ENCODE measurements at places on chromosomes 1 and 21. TPM values are rescaled to one million over a fixed set of nuclear protein-coding genes. Genes with fewer than 3 reads are reported as not detected.
A peak's percentile ranks its signal among the peaks of the same experiment; 100 is the strongest.

The B3GALT2 gene
- total RNA-seq, result 0.94 TPM

The TRIM17 gene
- total RNA-seq, result 4.0 TPM

The REN gene
- total RNA-seq, result not detected

The LINGO4 gene
- total RNA-seq, result 0.32 TPM

The EMC1 gene
- 36.6 TPM for total RNA-seq

The FMO5 gene
- total RNA-seq, result 0.31 TPM

The AMY1A gene
- total RNA-seq, result not detected

The SELENOF gene
- 137 TPM for total RNA-seq

The TFAP2E gene
- 1.0 TPM for total RNA-seq

The LMNA gene
- total RNA-seq, result 8.5 TPM

DNA sequence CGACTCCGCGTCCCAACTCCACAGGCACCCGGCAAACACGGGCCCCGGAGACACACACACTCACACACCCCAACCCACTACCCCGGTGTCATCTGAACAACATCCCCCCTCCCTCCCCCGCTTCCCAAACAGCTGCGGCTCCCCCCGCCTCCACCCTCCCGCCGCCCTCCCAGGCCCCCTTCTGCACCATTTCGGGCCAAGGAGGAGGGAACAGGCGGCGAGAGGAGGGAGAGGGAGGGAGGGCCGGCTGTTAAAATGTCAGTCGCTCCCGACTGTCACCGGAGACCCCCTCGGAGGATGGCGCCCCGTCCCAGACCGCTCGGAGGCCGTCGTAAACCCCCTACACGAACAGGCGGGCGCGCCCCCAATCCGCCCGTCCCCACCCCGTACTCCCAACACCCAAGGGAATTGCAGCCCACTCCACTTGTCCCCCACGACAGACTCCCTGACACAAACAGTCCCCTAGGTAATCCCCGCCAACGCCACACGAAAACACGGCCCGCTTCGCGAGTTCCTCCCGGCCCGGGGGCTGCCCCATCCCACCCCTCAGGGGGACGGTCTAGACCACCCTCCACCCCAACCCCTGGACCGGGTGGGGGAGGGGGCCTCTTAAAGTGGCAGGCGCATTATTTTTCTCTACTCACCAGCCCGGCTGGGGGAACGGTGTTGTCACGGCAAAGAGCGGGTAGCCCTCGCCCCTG lies 583 bp downstream of the MEF2D start:
- no peaks in the 10 kb centered on the region for H3K27me3 ChIP-seq
- DNase-seq, result peak; percentile 54
- peaks cover 27% of the 10 kb centered on the region for H3K36me3 ChIP-seq
- H3K4me3 ChIP-seq, result peak overlapping the region; percentile 87

DNA sequence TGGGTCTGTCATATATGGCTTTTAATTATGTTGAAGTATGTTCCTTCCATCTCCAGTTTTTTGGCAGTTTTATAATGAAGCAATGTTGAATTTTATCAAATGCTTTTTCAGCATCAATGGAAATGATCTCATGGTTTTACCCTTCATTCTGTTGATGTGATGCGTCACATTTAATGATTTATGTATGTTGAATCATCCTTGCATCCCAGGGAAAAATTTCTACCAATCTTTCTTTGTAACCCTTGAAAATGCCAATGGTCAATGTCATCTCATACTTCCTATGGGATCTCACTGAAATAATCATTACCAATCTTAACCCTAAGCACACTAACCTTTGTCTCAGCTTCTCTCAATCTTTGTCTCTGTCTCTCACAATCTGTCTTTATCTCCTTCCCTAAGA lies 1004.0 kb downstream of the KCNT2 start:
- H3K4me3 ChIP-seq, result no peak overlapping the region
- no peaks in the 10 kb centered on the region for H3K27me3 ChIP-seq
- DNase-seq, result no peak
- no peak overlapping the region for H3K27ac ChIP-seq
- no peaks in the 10 kb centered on the region for H3K4me1 ChIP-seq

GRCh38 chr1:75305061-75305460 lies 170.9 kb downstream of the LHX8 start:
- H3K4me1 ChIP-seq, result peaks cover 2% of the 10 kb centered on the region
- DNase-seq, result no peak
- H3K4me3 ChIP-seq, result no peak overlapping the region
- H3K27ac ChIP-seq, result no peak overlapping the region

- H3K27ac ChIP-seq, result no peak overlapping the region
- H3K4me3 ChIP-seq, result no peak overlapping the region
Observed at GRCh38 chr1:109478806-109479205, 4.9 kb upstream of the ATXN7L2 start.

GRCh38 chr21:45288441-45288841 lies 746 bp upstream of the POFUT2 start:
- H3K27ac ChIP-seq, result no peak overlapping the region
- no peak for DNase-seq
- peaks cover 6% of the 10 kb centered on the region for H3K27me3 ChIP-seq
- H3K36me3 ChIP-seq, result peaks cover 6% of the 10 kb centered on the region

GRCh38 chr1:246609632-246610031 lies 43.4 kb downstream of the CNST start:
- no peak overlapping the region for H3K27ac ChIP-seq
- peaks cover 15% of the 10 kb centered on the region for H3K4me1 ChIP-seq
- no peak overlapping the region for H3K4me3 ChIP-seq
- peaks cover 13% of the 10 kb centered on the region for H3K36me3 ChIP-seq

- H3K27ac ChIP-seq, result no peak overlapping the region
- no peak overlapping the region for H3K4me3 ChIP-seq
- peaks cover 5% of the 10 kb centered on the region for H3K36me3 ChIP-seq
- H3K4me1 ChIP-seq, result no peaks in the 10 kb centered on the region
- no peaks in the 10 kb centered on the region for H3K27me3 ChIP-seq
Observed at GRCh38 chr1:241600496-241600901, 39.7 kb downstream of the CHML start.

DNA sequence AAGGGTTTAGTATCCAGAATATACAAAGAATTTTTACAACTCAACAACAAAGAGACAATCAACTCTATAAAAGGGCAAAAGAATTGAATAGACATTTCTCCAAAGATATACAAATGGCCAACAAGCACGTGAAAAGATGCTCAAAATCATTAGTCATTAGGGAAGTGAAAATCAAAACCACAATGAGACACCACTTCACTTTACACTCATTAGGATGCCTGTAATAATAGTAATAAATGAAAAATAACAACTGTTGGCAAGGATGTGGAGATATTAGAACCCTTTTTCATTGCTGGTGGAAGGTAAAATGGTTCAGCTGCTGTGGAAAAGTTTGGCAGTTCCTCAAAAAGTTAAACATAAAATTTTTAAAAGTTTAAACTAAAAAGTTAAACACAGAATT lies 7.0 kb upstream of the ABCD3 start:
- H3K4me3 ChIP-seq, result no peak overlapping the region
- peaks cover 20% of the 10 kb centered on the region for H3K27me3 ChIP-seq
- H3K4me1 ChIP-seq, result no peaks in the 10 kb centered on the region

- no peaks in the 10 kb centered on the region for H3K27me3 ChIP-seq
- peaks cover 90% of the 10 kb centered on the region for H3K4me1 ChIP-seq
- DNase-seq, result peak; percentile 91
- peak overlapping the region; percentile 97 for H3K27ac ChIP-seq
Observed at GRCh38 chr1:12161662-12162458, 4.9 kb upstream of the TNFRSF1B start.

DNA sequence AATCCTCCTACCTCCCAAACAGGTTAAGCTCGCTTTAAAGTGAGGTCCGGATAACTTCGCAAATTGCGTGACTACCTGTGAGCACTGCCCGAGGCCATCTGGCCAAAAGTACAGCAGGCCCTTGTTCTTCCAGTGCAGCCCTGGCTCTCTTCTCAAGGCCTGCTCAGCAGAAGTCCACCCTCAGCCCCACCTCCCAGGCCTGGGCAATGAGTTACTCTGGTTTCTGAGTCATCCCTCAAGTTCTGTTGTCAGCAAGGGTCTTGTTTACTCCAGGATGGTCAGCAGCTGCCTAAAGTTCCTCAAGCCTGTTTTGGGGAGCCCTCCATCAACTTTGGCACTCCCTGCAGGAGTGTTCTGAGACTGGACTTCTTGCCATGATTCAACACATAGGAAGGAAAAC lies 101.7 kb downstream of the BCAR3 start:
- no peak overlapping the region for H3K27ac ChIP-seq
- H3K4me3 ChIP-seq, result no peak overlapping the region
- H3K4me1 ChIP-seq, result no peaks in the 10 kb centered on the region
- no peak for DNase-seq
- H3K36me3 ChIP-seq, result no peaks in the 10 kb centered on the region
- no peaks in the 10 kb centered on the region for H3K27me3 ChIP-seq

- no peak for DNase-seq
- no peaks in the 10 kb centered on the region for H3K27me3 ChIP-seq
- H3K27ac ChIP-seq, result no peak overlapping the region
Observed at GRCh38 chr1:211420845-211421454, 71.0 kb downstream of the RD3 start.

DNA sequence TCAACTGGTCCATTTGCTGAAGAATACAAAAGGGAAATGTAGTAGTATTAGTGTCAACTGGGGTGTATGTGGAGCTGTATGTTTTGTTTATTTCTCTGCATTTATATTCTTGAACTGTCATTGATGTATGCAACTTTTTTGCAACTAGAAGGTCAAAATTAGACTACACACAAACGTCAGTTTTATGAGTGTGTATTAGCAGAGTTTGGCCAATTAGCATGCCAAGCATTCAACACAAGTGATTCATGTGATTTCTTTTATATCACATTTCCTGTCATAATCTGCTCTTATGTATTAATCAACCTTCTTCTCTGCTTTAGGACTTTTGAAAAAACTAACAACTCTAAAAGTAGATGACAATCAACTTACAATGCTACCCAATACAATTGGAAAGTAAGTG lies 211.1 kb downstream of the LRRC40 start:
- no peak overlapping the region for H3K27ac ChIP-seq
- no peaks in the 10 kb centered on the region for H3K27me3 ChIP-seq
- H3K4me3 ChIP-seq, result no peak overlapping the region
- H3K4me1 ChIP-seq, result no peaks in the 10 kb centered on the region

GRCh38 chr21:27804515-27804914 lies 837.6 kb upstream of the ADAMTS5 start:
- no peak overlapping the region for H3K4me3 ChIP-seq
- H3K4me1 ChIP-seq, result no peaks in the 10 kb centered on the region
- H3K36me3 ChIP-seq, result no peaks in the 10 kb centered on the region
- no peaks in the 10 kb centered on the region for H3K27me3 ChIP-seq
- no peak overlapping the region for H3K27ac ChIP-seq
- no peak for DNase-seq

DNA sequence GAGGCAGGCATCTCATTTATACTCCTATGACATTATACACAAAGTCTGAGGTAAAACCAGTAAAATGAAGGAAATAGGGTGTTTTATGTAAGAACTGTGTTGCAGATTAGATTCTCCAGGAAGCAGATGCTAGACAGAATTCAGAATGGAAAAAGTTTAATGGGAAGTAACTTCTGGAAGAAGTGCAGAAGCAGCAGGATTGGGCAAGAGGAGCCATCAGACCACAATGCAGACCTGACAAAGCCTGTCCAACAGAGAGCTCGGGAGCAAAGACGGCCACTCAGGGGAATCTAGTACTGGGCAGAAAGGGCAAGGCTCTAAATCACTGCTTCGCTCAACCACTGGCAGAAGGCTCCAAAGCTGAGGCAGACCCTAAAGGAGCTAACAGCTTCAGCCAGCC lies 33.7 kb downstream of the FBXO42 start:
- H3K27ac ChIP-seq, result no peak overlapping the region
- peaks cover 10% of the 10 kb centered on the region for H3K36me3 ChIP-seq
- no peak for DNase-seq
- H3K27me3 ChIP-seq, result no peaks in the 10 kb centered on the region
- H3K4me1 ChIP-seq, result no peaks in the 10 kb centered on the region
- H3K4me3 ChIP-seq, result no peak overlapping the region

DNA sequence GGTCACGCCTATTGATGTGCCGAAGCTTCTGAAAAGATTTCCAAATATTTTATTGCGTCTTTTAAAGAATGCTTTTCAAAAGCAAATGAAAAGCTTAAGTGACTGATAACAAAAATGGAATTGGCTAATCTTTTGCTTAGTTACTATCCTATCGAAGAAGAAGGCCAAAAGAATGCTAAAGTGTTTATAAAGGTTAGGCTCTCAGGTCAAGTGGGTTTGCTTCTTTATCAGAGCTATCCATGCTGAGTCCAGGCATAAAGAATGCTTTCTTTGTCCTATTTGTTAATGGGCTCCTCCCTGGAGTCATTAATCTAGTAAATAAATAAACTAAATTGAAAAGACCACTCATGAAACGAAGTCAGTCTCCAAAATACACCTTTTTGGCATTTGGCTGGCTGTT lies 133.4 kb upstream of the LYPLAL1 start:
- no peaks in the 10 kb centered on the region for H3K36me3 ChIP-seq
- H3K4me1 ChIP-seq, result no peaks in the 10 kb centered on the region
- no peaks in the 10 kb centered on the region for H3K27me3 ChIP-seq
- H3K4me3 ChIP-seq, result no peak overlapping the region

GRCh38 chr1:185325413-185325812 lies 8.4 kb upstream of the IVNS1ABP start:
- peaks cover 44% of the 10 kb centered on the region for H3K36me3 ChIP-seq
- peaks cover 21% of the 10 kb centered on the region for H3K4me1 ChIP-seq
- no peaks in the 10 kb centered on the region for H3K27me3 ChIP-seq
- no peak overlapping the region for H3K27ac ChIP-seq
- DNase-seq, result no peak
- H3K4me3 ChIP-seq, result no peak overlapping the region

GRCh38 chr1:45685308-45686014 lies 872 bp downstream of the GPBP1L1 start:
- peak overlapping the region; percentile 99 for H3K4me3 ChIP-seq
- peak overlapping the region; percentile 99 for H3K27ac ChIP-seq
- DNase-seq, result peak; percentile 24
- H3K27me3 ChIP-seq, result no peaks in the 10 kb centered on the region

GRCh38 chr1:8169364-8170058 lies 143.4 kb upstream of the ERRFI1 start:
- peaks cover 34% of the 10 kb centered on the region for H3K4me1 ChIP-seq
- DNase-seq, result peak; percentile 74
- peaks cover 2% of the 10 kb centered on the region for H3K36me3 ChIP-seq
- peak overlapping the region; percentile 15 for H3K4me3 ChIP-seq
- H3K27me3 ChIP-seq, result no peaks in the 10 kb centered on the region

DNA sequence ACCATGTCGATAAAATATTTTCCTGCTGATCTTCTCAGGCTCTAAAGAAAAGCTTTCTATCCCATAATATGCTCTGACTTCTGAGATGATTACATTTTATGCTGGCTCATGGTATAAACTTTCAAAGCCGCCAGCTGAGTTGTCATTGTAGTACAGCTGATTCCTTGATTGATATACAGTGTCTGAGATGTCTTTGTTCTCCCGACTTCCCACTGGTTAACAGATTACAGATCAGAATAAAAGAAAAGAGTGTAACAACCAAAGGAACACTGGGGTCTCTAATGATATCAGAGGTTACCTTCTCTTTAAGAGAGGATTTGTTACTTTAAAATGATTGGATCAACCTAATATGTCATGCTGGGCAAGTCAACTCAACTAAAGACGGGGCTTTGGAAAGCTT lies 485.4 kb upstream of the LRRC7 start:
- no peaks in the 10 kb centered on the region for H3K4me1 ChIP-seq
- no peak overlapping the region for H3K4me3 ChIP-seq
- no peaks in the 10 kb centered on the region for H3K36me3 ChIP-seq
